AG08396 (cell line): ENCODE measurements at places on chromosomes 1 and 21.

DNA sequence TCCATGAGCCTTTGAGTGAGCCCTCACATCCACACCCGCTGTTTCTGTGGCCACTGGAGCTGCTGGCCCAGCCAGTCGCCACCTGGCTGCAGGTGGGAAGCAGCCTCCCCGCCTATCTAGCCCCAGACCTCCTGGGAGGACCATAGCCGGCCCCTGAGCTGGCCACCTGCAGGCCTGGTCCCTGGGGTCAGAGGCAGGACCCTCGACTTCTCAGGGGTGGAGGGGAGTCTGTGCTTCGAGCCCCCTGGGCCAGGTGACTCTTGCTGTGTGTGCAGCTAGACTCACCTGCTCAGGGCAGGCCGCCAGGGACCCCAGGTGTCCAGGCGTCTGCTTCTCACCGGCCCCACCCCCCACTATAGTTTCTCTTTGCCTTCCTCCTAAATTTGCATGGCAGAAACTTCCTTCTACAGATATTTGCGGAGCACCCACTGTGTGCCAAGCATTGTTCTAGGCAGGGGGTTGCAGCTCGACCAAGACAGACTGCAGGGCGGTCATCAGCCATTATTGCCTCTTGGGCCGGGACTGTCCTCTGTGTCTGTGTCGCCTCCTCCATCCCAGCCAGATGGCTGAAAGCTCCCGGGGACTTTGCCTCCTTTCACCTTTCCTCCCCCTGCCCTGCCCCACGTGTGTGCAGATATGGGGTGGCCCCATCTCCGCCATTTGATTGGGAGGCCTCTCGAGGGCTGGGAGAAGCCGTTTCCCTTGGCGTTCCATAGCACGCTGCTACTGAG lies 27.3 kb downstream of the SPSB1 start:
- no peak for DNase-seq

- DNase-seq: no peak
These were observed 17.9 kb downstream of the SYT6 start for GRCh38 chr1:114135786-114136185.

DNA sequence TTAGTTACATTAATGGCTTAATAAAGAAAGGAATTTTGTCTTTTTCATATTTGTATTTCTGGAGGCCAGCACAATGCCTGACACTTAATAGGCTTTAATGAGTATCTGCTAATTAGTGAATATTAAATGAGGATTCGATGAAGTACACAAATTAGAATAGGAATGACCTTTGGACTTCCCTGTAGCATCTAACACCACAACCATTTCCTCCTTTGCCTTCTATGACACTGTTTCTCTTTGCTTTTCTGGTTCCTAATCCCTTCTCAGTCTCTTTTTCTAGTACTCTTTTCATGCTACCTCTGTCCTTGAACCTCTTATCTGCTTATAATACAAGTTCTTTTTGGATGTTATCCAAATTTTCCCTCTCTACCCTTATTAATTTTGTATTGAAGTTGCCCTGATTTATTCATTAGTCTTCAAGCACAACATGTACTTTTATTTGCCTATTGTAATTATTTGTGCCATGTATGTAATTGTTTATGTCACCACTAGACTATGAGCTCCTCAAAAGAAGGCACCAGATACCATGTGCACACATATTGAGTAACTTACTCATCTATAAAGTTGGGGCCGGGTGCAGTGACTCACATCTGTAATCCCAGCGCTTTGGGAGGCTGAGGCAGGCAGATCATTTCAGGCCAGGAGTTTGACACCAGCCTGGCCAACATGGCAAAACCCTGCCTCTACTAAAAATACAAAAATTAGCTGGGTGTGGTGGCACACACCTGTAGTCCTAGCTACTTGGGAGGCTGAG lies 23.8 kb downstream of the RPS27 start:
- peak; percentile 39 for DNase-seq

GRCh38 chr1:207903053-207903452 lies 7.9 kb downstream of the CD34 start:
- DNase-seq: no peak

GRCh38 chr1:221234791-221235190 lies 355.5 kb downstream of the HLX start:
- no peak for DNase-seq

- no peak for DNase-seq
These were observed 116.5 kb upstream of the SLC45A1 start for GRCh38 chr1:8201331-8201861.

- DNase-seq: no peak
These were observed 66.8 kb upstream of the BACH1 start for GRCh38 chr21:29231756-29232529.

- DNase-seq: peak; percentile 82
These were observed 8.3 kb upstream of the TNFRSF9 start for GRCh38 chr1:7948960-7949359.

- no peak for DNase-seq
These were observed 8.2 kb downstream of the IGSF9 start for GRCh38 chr1:159937054-159937750.

DNA sequence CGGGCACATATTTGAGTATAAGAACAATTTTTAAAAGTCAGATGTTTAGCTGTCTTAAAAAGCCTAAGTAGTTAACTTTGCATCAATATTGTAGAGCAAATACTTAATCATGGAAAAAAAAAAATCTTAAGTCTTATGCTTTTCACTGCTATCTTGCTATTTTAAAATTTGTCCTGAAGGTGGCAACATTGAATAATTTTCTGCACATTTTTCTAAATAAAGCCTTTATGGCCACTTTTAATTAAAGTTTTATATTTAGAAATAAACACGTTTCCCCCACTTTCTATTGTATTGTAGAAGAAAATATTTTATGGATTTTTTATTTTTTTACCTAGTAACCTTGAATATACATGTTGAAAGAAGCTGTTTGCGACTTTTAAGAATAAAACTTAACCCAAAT lies 198.8 kb downstream of the AMY1C start:
- no peak for DNase-seq

DNA sequence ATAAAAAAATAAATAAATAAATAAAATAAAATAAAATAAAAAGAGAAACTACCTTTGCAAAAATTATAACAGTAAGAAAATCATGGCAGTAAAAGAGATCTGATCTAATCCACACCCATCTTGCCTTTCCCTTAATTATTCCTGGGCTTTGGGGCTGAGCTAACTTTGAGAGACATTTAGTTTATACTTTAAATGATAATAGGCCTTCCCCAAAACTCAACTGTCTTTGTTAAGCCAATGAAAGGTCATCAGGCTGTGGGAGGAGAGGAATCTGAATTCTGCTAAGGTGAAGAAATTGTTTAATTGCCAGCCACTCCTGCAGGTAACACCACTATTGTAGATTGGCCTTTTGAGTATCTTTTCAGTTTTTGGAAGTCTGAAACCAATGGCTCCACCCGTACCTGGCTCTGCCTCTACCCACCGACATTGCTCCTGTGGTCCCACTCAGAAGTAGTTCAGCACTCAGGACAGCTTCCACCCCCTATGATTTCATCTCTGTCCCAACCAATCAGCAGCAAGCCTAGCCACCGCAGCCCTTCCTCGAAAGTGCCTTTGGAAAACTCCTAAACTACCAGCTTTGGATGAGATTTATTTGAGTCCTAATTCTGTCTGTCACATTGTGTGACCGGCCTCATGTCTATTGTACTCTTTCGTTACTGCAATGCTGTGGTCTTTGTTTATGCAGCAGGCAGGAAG lies 23.0 kb upstream of the PNRC2 start:
- peak; percentile 37 for DNase-seq

DNA sequence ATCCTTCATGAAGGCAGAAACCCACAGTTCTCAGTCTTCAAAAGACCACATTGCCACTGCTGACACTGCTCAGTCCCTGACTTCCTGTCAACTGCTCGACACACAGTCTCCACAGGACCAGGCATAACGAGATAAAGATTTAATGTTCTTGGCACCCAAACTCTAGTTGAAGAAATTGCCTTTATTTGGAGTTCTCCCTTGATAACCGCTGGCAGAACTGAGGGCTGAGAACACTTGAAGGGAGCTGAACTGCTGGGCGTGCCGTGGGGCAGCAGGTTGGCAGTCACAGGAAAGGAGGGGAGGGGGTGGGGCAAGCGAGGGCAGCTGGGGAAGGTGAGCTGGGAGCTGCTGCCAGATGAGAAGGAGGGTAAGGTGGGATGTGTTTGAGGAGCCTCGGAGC lies 15.9 kb downstream of the HENMT1 start:
- no peak for DNase-seq

DNA sequence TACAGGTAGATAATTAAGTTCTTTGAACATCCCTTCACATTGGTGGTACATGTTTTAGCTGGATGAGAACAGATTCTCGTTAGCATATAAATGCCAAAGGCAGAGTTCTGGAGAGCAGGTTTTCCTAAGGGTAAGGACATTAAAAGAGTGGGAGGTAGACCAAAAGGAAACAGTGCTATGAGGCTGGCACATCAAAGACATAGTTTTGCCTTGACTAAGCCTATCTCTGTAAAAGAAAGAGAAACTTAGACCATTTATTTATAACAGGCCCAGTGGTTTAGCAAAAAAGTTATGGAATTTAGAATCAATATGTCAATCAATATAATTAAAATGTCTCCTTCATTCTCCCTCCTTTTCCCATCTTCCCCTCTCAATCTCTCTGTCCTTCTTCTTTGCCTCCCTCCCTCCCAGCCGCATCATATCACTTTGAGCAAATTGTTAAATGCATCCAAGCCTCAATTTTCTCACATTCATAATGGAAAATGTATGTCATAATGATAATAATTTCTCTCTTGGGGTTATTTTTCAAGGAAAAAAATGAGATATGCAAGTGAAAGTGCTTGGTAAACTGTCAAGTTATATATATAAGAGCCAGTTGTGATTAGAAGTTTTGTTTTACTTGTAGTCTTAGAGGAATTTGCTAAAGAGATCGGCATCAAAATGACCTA lies 209.9 kb upstream of the SGIP1 start:
- no peak for DNase-seq

DNA sequence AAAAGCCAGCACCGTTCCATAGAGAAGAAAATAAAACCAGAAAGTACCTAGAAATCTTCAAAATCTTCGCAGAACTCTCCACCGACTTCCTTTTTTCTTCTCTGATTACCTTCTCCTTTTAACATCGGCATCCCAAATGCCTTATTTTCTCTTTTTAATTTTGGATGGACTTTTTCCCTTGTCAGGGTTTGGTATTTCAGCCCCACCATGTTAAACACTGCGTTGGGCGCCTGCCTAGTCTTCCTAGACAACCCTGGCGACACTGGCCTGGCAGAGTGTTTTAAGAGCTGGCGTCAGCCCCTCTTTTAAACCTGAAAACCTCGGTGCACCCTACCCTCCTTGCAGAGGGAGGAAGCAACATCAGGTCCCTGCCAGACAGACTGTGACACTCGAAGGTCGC lies 66.0 kb upstream of the EFHD2 start:
- DNase-seq: no peak

GRCh38 chr1:7611421-7612010 lies 159.6 kb upstream of the VAMP3 start:
- no peak for DNase-seq
